Kidney epithelial cell (primary cell): ENCODE measurements at places on chromosomes 11 and 22. TPM values are rescaled to one million over a fixed set of nuclear protein-coding genes. Genes with fewer than 3 reads are reported as not detected.

- no peak for DNase-seq
Observed at GRCh38 chr11:33703234-33703633, 2.6 kb upstream of the C11orf91 start.

DNA sequence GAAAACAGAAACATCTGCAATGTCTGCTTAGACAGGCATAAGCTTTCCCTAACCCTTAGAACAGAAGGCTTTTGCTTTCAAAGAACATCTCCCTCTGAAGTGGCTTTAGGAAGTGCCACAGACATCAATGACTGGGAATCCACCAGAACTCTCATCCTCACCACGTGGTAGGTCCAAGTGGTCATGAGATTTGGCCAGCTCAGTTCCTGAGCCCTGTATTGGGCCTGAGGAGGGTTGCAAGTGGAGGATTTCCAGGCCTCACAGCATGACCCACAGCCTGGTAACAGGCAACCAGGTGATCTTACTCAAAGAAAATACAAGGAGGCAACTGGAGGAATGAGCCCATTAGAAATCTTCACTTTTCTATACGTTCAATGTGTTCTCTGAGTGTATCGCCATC is 1.6 kb downstream of the CASP1 start:
- no peak for DNase-seq

DNA sequence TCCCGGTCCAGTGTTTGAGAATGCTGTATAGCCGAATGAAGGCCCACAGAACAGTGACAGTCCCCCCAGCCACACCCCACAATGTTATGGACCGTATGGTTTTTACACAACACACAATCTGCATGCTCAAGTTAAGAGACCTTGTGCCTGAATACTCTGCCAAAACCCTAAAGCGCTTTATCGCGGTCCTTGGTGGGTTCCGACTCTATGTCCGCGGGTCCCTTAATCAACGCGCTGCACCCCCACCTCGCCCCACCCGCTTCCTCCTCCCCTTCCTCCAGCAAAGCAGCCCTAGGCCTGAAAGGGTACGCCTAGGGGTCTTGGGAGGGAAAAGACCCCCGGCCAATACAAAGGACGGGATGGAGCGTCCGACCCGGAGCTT is 442 bp downstream of the COPB1 start:
- DNase-seq = no peak

GRCh38 chr11:92977401-92977800 is 8.0 kb downstream of the MTNR1B start:
- DNase-seq = no peak

- DNase-seq = no peak
Observed at GRCh38 chr11:20053572-20053971, 106.7 kb downstream of the DBX1 start.

- no peak for DNase-seq
Observed at GRCh38 chr11:18709414-18709813, 10.8 kb downstream of the TMEM86A start.

DNA sequence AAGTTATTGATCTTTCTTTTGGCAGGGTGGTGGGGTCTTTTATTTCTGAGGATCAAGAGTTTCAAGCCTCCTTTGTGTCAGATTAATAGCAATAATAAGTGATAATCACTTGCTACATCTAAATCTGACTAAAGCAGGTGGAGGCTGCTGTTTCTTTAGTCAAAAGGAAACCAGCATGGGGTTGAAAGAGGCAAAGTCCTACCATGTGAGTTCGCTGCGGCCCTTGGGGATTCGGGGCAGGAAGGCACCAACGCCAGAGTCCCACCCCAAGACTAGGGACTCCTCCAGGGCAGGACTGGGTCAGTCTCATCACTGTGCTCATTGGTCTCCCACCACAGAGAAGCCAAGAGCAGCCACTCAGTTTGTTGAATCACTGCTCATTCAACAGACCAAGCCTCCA is 73.0 kb downstream of the TENM4 start:
- no peak for DNase-seq

GRCh38 chr11:123179586-123179985 is 15.5 kb downstream of the CLMP start:
- DNase-seq = no peak

DNA sequence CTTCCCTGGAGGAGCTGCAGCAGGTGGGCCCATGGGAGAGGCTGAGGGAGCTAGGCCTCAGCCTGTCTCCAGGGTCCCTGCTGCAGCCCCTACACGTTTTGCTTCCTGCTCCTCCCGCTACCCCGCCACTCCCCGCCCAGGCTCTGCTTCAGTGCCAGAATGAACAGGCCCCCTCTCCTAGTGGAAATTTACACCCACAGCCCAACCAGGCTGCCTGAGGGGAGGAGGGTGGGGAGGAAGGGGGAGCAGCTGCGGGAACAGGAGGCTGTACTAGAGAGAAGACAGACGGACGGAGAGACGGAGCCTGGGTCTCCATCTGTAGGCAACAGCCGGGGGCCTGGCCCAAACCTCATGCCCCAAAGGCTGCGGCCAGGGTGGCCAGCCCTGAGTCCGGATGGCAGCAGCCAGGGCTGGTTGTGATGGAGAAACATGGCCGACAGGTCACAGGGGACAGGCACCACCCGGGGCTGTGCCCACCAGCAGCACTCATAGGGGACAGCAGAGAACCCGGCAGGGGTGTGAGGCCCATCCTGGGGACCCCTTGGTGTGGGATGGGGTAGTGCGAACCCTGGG is 20.6 kb downstream of the FLRT1 start:
- DNase-seq = no peak

- no peak for DNase-seq
Observed at GRCh38 chr11:93984196-93984567, 37.0 kb upstream of the HEPHL1 start.

DNA sequence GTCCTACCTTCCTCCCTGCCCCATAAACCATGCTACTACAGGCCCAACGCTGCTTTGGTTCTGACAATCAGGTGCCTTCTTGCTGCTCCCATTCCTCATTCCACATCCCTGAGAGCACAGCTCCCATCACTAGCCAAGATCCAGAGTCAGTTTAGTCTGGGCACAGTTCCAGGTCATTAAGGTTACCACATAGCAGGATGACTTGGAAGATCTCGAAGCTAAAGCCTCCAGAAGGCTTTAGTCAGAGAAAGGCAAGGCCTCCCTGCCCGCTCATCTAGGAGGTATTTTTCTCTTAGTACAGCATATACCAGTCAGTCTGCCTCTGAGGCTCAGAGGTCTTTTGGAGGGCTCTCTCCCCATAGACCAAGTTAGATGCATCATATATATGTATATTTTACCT is 30.3 kb downstream of the TRIM66 start:
- DNase-seq = peak; percentile 62

DNA sequence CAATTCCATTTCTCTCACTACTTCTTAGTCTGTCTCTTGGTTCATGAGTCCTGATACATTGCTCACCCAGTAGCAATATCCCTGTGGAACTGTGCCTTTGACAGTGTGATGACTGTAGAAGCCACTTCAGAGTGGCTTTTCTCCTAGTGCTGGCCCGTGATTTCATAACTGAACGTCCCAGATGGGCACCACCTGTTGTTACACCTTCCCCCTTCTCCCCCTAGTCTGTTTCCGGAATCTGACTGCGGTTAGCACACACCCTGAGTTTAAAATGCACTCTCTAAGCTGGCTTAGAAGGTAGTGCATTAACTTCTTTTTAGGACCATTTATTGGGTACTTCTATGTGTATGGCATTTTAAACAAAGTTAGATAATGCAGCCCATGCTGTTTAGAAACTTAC is 83.0 kb downstream of the ALX4 start:
- no peak for DNase-seq

DNA sequence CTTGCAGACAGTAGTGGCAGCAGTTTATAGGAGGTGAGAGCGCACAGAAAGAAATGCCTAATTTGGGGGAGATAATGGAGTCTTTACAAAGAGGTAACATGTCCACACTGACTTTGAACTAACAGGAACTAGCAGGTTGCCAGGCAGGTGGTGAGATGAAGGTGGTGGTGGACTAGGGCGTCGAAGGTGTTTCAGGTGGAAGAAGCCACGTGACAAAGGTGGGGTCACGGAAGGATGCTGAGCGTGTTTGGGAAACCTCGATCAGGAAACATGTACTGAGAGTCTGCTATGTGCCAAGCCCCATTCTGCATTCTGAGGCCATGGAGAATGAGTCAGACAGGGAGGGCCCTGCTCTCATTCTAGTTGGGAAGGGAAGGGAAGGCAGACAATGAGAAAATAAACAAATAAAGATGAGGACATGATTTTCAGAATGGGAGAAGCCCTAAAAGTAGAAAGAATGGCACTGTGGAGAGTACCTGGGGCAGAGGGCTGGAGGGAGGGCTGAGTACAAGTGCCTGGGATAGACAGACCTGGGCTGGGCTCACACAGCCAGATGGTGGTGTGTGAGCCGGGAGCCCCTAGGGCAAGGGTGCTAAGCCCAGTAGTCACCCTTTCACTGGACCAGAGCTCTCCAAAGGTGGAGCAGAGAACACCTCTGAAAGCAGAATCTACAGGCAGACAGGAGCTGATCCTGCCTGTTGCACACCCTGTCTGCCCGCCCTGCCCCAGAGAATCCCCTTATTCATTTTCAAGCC is 16.2 kb upstream of the NNMT start:
- DNase-seq = no peak

GRCh38 chr11:117175781-117176180 is 2.8 kb upstream of the SIDT2 start:
- DNase-seq = no peak

- no peak for DNase-seq
Observed at GRCh38 chr11:76974179-76974891, 59.9 kb upstream of the B3GNT6 start.

DNA sequence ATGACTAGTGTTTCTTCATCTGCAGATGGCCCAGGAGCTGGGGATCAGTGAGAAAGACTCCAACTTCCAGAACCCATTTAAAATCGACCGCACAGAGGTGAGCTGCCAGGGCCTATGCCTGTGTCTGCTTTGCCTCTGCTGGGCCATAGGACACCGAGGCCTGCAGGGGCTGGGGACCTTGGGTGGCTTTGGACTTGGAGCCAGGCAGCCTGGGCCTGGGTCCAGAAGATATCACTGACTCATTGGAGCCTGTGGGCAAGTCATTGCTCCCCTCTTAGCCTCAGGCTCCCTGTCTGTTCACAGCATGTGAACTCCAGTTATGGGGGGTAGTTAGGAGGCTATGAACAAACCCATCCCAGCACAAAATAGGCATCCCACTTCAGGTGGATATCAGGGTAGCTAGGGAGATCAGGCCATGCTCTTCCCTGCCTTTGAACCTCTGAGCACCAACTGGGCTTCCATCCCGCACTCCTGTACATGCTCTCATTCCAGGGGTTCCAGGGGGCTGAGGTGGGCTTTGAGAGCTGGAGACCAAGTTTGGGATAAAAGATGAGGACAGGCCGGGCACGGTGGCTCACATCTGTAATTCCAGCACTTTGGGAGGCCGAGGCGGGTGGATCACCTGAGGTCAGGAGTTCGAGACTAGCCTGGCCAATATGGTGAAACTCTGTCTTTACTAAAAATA is 13.4 kb downstream of the CCDC134 start:
- no peak for DNase-seq

Gene MRPL49
- 67.6 and 88.5 TPM in 2 replicates for total RNA-seq

Gene SLCO2B1
- total RNA-seq = 0.21 and 1.7 TPM in 2 replicates

Gene RANGAP1
- total RNA-seq = 131 and 133 TPM in 2 replicates

Gene OR8G5
- not detected in 2 replicates for total RNA-seq

Gene CEND1
- total RNA-seq = 0.25 TPM in 1 of 2 replicates, not detected in the other

Gene KRTAP5-11
- total RNA-seq = not detected in 2 replicates

Gene GAL3ST3
- total RNA-seq = 0.96 and 4.4 TPM in 2 replicates

Gene C11orf91
- not detected in 2 replicates for total RNA-seq

Gene BDNF
- 4.3 and 4.8 TPM in 2 replicates for total RNA-seq

Gene RIN1
- 3.1 and 3.8 TPM in 2 replicates for total RNA-seq

Gene IL18
- total RNA-seq = 8.4 and 15.5 TPM in 2 replicates
